Articular chondrocyte of knee joint (primary cell): ENCODE measurements at places on chromosomes 12 and 14. TPM values are rescaled to one million over a fixed set of nuclear protein-coding genes. Genes with fewer than 3 reads are reported as not detected.

GALNT8 gene
- total RNA-seq = 0.54 and 1.3 TPM in 2 replicates

C12orf54 gene
- 0.22 TPM in 1 of 2 replicates, not detected in the other for total RNA-seq

PIWIL1 gene
- not detected in 2 replicates for total RNA-seq

SLC24A4 gene
- under 0.01 TPM in 2 replicates for total RNA-seq

NANOG gene
- total RNA-seq = under 0.01 and 0.32 TPM in 2 replicates

PROX2 gene
- total RNA-seq = not detected in 2 replicates

UNG gene
- 17.2 and 25.2 TPM in 2 replicates for total RNA-seq

KRT3 gene
- total RNA-seq = not detected in 2 replicates

GPR137C gene
- total RNA-seq = 0.26 and 0.97 TPM in 2 replicates

NGB gene
- not detected in 2 replicates for total RNA-seq

PMEL gene
- total RNA-seq = 0.32 and 0.39 TPM in 2 replicates

CAPZA3 gene
- total RNA-seq = not detected in 2 replicates

ENO2 gene
- total RNA-seq = 13.0 and 16.3 TPM in 2 replicates

ZNF140 gene
- total RNA-seq = 22.6 and 30.3 TPM in 2 replicates

DLK1 gene
- total RNA-seq = 0.22 and 0.39 TPM in 2 replicates

RGS6 gene
- total RNA-seq = not detected in 2 replicates

TMEM179 gene
- total RNA-seq = 0.11 and 0.13 TPM in 2 replicates

TAS2R7 gene
- 0.22 TPM in 1 of 2 replicates, not detected in the other for total RNA-seq

PRIMA1 gene
- 0.65 and 1.0 TPM in 2 replicates for total RNA-seq

PAPOLA gene
- total RNA-seq = 133 and 139 TPM in 2 replicates

KLHDC1 gene
- total RNA-seq = 4.6 and 5.0 TPM in 2 replicates

LRP1-AS gene
- not detected in 2 replicates for total RNA-seq
